Astrocyte of the spinal cord (primary cell): ENCODE measurements at places on chromosomes 5 and 9.
A peak's percentile ranks its signal among the peaks of the same experiment; 100 is the strongest.

GRCh38 chr5:124587280-124587679, 159.2 kb downstream of the ZNF608 start:
- DNase-seq: no peak

- peak; percentile 20 for DNase-seq
Observed at GRCh38 chr9:23849379-23850035, 23.5 kb upstream of the ELAVL2 start.

GRCh38 chr9:127123064-127123890, 842 bp upstream of the ANGPTL2 start:
- DNase-seq: no peak

DNA sequence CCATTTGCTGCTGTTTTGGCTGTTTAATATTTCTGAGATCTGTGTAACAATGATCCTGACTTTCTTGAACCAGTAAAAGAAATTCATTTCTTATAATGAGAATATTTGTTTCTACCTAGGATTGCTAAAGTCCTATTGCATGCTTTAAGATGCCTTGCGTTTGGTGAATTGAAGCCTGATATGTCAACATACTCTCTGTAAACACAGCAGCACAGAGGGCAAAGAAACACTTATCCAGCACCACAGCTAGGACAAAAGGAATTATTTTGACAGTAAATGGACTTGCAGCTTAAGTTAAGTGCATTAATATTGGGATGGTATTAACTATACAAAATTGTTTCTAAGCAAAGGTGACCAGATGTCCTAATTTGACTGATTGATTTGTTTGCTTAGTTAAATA, 2031.2 kb upstream of the CDH6 start:
- DNase-seq: no peak

DNA sequence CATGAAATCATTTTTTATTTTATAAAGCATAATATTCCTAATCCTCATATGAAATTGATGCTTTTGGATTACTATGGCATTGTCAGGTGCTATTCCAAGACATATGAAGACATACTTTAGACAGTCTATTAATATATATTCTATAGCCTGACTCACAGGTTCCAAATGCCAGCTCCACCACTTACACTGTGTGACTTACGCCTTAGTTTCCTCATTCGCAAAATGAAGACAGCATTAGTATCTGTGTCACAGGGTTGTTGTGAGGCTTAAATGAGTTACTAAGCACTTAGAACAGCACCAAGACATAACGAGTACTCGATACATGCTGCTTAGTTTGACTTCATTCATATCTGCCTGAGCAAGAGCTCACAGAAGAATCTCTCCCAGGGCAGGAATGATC, 132.2 kb upstream of the PTGER4 start:
- DNase-seq: no peak
